NCI-H187 (cell line): ENCODE measurements at places on chromosomes 3 and 15.

DNA sequence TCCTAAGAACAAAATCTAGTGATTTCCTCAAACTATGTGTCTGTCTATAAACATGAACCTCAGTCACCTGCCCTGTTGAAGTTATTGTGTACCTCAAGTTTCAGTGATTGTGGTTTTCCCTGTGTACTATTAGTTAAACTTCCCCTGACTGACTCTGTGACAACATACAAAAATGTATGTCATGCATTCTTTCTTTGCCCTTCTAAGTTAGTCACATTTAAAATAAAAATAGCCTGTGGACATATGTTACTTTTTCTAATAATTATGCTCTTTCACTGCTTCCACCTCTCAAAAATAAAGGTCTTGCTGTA is 29.8 kb downstream of the EPHA6 start:
- DNase-seq, result no peak

- no peak for DNase-seq
These were observed 2.6 kb downstream of the SLC15A2 start for GRCh38 chr3:121896823-121897222.

GRCh38 chr3:150889106-150889505 is 16.1 kb downstream of the MINDY4B start:
- DNase-seq, result no peak

DNA sequence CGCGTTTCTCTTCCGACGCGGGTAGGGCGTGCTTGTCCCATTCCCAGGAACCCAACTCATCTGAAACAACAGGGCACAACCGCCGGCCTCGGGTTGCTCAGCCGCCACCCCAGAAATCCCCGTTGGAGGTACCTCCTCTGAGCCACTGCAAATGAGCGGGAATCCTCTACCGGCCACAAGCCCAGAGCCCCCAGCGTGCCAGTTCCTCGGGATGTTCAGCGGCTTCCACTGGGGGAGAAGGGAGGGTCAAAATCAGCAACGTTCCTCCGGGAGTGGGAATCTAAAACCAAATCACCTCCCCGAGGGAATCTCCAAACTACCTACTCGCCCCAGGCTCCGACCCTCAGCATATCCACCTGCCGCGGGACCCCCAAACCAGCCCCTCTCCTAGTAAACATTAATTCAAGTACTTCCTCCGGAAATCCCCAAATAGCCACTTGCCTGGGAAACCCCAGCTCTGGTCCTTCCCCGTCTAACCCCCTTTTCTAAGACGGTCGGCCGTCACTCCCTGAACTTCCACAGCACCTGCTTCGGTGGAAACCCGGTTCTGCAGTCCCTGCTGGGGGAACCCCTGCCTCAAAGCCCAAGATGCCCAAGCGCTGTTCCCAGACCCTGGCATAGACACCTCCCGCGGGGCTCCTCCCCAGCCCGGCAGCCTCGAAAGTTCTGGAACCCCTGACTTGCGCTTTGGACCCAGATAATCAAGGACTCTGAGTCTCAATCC is 887 bp downstream of the OXTR start:
- no peak for DNase-seq

DNA sequence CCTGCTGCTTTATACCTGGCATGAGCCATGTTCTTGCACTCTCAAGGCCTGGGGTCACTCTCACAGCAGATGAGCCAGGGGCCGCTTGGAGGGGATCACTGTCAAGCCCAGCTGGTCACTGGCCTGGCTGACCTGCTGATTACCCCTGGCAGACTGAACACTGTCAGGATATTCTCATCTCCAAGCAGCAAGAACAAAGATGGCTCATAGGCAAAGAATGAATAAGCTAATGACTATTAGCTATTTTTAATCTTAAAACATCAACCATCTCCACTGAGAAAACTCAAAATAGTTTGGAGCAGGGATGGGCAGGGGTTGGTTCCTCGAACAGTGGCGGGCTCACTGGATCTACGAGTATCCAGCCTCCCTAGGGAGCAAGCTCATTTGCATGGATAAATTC is 64.4 kb upstream of the ACAN start:
- no peak for DNase-seq

DNA sequence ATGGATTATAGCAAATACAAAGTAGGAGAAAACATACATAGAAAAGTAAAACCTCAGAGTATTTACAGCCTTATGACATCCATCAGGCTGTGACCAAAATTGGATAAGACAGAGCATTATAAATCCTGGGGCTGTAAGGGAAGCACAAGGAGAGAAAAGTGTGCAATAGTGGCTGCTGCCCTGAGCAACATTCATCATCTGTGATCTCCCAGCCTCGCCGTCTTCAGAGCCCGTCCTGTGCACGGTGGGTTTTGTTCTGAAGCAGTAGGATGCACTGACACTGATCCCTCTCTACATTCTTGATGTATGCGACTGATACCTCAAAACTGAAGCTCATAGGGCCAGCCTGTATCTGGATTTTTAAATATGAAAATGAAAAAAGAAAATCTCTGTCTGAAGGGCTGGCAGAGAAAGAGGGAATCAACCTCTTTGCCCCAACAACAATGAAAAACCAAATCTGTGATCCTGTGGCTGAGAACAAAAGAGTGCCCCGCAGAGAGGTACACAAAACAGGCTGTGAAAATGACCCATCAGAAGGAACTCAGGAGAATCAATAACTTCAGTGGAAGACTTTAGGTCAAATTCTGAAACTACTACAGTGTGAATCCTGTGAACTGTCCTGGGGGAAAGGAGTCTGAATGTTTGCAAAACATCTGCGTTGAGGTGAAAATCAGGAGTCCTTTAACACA is 8.2 kb upstream of the RTP4 start:
- DNase-seq, result no peak

DNA sequence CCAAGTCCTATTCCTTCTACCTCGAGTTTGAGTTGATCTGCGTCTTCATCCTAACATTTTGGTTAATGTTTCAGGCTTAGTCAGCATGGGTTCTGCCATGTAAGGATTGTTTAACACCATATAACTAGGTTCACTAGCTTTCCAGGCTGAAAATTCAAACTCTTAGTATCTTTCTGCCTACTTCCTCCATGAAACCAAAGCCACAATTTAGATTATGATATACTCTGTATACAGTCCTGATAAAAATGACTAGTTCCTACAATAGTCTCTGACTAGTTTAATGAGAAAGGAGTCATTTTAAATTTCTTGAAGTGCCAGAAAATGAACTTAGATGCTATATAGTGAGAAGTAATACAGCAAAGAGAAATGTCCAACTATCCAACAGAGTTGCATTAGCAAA is 6.6 kb upstream of the BTLA start:
- no peak for DNase-seq

GRCh38 chr15:91068966-91069365 is 31.1 kb upstream of the SV2B start:
- DNase-seq, result no peak

- no peak for DNase-seq
These were observed at the start of gene P2RY13 for GRCh38 chr3:151329363-151329762. P2RY13 (minus strand) TSS chr3:151329549; CDS start chr3:151329528, 21 bp downstream.

DNA sequence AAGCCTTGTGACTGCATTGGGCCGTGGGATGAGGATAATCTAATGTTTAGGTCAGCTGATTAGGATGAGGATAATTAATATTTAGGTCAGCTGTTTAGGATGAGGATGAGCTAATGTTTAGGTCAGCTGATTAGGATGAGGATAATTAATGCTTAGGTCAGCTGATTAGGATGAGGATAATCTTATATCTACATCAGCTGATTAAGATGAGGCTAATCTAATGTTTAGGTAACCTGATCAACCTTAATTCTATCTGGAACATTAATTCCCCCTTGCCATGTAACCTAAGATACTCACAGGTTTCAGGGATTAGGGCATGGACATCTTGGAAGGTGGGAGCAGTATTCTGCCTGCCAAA is 362.8 kb downstream of the ULK4 start:
- no peak for DNase-seq

- DNase-seq, result no peak
These were observed 44.5 kb downstream of the ATP6V1A start for GRCh38 chr3:113791381-113791780.

- no peak for DNase-seq
These were observed 3.2 kb downstream of the MAP2K1 start for GRCh38 chr15:66389859-66390381.

DNA sequence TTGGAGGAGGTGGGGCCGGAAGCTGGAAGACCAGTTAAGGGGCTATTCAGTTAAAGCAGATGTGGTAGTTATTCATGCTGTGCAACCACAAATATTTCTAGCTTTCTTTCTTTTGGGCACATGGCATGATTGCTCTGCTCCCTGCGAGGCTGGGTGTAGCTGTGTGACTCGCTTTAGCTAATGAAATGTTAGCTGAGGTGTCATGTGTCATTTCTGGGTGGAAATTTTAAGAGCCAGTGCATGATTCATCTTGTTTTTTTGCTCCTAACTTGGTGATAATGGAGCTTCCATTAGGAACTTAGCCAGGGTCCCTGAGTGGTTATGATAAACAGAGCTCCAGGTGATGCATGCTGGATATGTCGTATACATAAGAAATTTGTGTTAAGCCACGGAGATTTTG is 300.6 kb downstream of the SATB1 start:
- DNase-seq, result no peak

DNA sequence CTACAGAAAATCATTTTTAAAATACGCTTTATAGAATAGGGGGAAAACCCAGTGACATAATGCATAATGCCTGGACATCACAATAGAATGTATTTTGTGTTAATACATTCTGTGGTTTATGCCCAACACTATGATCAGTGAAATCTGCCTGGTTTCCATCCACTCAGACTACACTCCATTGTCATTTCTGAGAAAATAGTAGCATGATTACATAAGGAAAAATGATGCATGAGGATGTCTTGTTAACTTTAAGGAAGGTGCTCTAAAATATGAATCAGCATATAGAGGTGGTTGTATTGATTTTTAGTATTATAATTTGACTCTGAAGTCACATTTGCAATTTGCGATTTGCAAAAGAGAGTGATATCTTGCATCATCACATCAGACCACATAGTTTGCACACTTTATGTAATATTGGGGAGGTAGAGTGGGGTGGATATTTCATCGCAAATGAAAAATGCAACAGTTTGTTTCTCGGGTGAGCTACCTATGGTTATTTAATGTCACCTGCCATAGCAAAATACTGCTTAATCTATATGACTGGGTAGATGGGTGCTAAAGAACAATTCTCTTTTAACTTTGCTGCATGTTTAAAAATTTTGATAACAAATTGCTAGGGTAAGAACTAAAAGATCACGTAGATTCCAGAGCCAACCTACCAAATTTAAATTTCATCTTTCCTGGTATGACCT is 403.9 kb downstream of the IL5RA start:
- DNase-seq, result no peak

DNA sequence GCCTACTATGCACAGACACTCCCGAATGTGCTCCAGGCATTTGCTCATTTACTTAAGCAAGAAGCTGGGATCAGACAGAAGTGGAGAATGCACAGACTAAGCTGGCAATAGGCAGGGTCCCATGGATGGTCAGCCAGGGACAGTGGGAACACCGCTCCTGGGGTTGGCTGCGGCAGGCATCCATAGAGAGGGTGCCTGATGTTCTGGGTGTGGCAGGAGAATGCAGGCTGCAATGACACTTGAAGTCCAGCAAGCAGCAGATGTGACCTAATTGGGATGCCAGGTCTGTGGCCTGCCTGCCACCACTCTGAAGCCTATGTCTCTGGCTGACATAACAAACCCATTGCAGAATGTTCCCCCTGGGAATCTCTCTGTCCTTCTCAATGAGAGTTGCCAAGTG is 40.2 kb upstream of the SLC6A11 start:
- no peak for DNase-seq

GRCh38 chr3:139552632-139553365 is 13.3 kb upstream of the RBP1 start:
- DNase-seq, result no peak

DNA sequence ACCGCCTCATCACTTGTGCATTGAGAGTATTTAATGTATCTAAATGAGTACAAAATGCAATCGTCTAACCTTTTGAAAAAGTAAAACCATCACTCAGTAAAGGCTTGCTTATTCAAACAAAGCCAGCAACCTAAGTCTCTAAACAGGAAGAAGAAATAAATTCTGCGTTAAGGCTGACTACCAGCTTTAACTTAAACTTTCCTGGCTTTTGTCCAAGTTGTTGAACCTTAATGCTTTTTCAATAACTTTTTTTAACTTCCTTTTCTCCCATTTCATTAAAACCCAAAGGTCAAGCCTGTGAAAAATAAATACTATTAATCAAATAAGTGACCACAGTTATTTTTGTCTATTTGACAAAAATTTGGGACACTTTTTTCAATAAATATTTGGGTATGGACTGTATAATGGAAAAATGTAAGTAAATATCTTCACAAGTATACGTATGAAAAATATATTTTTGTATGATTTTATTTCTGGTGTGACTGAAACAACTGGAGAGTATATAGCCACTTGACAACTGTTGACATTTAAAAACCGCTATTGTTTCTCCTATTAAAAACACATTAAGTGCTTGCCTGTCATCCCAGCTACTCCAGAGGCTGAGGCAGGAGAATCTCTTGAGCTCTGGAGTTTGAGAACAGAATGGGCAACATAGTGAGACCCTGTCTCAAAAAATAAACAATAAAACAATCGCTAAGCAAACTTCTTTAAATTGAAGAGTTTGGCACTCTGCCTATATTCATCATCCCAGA is 2.9 kb downstream of the KLHL24 start:
- no peak for DNase-seq

DNA sequence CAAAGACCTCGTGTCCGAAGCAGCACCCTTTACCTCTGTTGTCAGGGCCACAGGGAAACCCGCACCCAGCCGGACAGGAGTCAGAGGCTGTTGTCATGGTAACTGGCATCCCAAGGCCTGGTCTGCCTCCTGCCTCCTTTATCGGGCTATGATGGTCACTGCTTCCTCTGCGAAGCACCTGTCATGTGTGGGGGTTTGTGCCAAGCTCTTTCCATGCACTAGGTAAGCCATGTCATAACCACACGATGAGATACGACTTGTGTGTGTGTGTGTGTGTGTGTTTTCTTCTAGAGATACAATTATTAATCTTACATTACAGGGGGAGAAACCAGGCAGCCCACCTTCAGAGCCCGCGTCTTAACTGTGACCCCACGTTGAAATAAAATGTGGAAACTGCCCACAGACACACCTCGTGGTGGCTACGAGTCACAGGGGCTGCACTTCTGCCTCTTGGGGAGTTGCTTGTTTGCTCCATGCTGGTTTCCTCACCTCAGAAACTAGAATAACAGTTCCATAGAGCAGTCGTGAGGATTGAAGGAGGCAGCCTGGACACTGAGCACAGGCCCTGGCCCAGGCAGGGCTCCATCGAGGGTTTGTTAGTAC is 18.0 kb downstream of the ZDHHC19 start:
- DNase-seq, result no peak

DNA sequence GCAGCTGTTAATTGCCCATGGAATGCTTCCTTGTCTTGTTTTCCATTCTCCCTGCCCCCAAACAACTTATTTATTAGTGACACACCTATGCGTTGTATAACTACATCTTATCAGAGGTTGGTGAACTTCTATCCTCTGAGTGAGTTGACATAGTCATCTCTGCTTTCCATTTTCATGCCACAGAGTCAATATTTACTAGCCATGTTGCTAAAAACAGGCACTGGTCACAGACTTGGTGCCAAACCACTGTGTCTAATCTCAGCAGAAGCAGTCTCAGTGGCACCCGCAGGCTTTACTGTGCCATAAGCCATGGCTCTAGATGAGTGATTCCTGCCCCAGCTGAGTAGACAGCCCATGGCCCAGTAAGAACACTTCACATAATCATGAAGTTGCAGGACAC is 26.5 kb downstream of the DAPK2 start:
- no peak for DNase-seq

- DNase-seq, result no peak
These were observed 24.5 kb downstream of the ESYT3 start for GRCh38 chr3:138458774-138459499.

- no peak for DNase-seq
These were observed 55.2 kb upstream of the SEC61A1 start for GRCh38 chr3:127997016-127997415.

GRCh38 chr15:27589260-27589659 is 509.9 kb downstream of the OCA2 start:
- no peak for DNase-seq
